ENCODE measurements at places on chromosomes 16 and 17. TPM values are rescaled to one million over a fixed set of nuclear protein-coding genes. Genes with fewer than 3 reads are reported as not detected.

Gene RNF222
- total RNA-seq, result not detected

Gene G6PC1
- not detected for total RNA-seq

Gene CCL17
- not detected for total RNA-seq

Gene SAP30BP
- 88.1 TPM for total RNA-seq
